ENCODE measurements at places on chromosomes 12 and 14.

GRCh38 chr12:121939186-121939585 lies 20.8 kb downstream of the CFAP251 start:
- DNase-seq, result no peak

DNA sequence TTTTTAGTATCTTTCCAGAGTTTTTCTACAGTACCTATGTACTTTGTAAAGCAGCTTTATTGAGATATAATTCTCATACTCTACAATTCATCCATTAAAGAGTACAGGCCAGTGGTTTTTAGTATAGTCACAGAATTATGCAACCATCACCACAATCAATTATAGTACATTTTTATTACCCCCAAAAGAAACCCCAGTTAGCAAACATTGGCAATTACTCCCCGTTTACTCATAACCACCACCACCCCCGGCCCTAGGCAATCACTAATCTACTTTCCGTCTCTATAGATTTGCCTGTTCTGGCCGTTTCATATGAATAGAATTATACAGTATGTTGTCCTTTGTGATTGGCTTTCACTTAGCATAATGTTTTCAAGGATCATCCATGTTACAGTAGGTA lies 119.8 kb downstream of the KICS2 start:
- DNase-seq, result no peak

DNA sequence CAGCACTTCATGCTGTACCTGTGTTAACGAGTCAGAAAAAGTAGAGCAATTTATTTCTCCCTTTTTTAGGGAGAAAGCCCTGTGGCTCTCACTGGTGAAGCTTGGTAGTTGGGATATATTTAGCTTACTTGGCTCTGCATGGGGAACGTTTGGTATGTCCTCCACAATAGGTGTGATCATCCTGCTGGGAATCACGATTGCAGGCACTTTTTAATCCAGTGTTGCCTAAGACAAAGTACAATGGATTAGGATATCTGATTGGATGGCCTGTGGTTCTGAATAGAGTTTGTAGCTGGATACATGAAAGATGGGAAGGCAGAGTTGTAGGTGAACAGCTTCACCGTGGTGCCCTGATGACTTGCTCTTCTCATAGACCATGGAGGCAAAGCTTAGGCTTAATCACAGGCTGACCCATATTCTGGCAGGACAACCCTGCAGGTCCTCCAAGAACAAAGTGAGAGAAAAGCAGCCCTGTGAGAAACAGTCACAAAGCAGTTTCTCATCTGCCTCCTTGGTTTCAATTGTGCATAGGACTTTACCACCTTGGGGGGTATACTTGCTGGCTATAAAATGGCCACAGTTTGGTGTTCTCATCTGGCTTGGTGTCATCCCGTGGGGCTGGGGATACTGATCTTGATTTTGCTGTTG lies 7.5 kb downstream of the RESF1 start:
- DNase-seq, result no peak

GRCh38 chr12:100166232-100166631 lies 23.6 kb upstream of the BLTP3B start:
- no peak for DNase-seq

DNA sequence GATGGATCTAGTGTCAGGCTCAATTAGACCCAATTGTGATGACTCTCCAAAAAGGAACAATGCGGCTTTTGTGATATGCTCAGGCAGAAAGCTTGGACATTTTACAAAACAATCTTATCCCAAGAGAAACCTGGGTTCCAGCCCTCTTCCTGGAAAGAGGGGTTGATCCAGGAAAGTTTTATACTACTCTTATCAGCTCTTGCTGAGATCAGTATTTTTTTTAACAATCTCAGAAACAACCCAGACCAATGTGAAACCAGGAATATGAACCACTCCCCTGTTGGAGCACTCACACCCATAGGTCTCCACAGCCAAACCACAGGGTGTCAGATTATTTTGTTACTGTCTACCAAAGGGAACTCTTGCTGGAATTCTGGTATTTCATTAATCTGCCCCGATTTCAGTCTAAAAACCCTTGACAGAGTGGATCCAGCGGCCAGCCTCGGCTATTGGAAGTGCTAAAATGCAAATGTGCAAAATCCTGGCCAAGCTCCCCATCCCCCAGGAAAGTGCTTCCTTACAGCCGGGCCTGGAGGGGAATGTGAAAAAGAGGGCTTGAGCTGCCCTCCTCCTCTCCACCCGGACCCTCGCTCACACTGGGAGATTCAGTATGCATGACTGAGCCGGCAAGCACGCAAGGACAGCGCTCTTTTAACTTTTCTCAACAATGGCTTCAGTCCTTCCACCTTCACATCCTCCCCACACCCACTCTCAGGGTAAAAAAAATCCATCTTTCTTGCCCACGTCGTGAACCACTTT lies 4.0 kb downstream of the FBXL14 start:
- no peak for DNase-seq

DNA sequence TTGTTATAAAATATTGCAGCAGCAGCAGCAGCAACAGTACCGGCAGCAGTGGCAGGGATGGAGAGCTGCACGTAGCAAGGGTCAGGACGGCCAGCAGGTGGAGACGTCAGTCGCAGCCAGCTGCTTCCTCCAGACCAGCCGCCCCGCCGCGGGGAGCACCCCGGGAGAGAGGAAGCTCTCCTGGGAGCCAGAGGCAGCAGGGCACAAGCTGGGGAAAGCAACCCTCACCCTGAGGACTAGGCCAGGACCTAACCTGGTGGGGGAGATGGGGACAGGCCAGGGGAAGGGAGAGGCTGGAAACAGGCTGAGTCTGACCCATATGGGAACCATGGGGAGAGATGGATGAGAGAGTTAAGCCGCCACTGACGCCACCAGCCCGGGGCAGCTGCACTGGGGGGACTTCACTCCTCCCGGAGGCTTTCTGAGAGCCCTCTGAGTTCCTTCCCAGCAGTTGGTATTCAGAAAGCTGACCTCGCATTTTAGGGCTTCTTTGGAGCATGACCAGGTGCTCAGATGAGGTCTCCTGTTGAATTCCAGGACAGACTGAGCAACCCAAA lies 56.3 kb downstream of the SPTB start:
- peak; percentile 50 for DNase-seq

- DNase-seq, result no peak
These were observed 2.3 kb downstream of the ABCC9 start for GRCh38 chr12:21938879-21939278.

DNA sequence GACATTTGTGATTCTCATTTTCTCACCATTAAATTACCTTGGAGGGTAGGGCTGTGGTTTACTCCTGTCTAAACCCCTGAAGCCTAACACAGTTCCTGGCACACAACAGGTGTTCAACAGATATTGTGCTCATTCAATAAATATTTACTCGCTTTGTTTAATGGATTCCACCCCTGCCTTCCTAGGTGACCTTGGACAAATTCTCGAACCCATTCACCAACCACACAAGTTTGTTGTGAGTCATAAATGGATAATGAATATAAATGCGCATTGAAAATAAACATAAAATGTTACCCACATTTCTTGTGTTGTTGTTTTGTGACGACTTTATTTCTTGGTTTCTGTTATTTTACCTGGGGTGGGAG lies 362 bp upstream of the TSFM start:
- DNase-seq, result no peak
